Hepatic stellate cell (primary cell): ENCODE measurements at places on chromosomes 4 and X.

DNA sequence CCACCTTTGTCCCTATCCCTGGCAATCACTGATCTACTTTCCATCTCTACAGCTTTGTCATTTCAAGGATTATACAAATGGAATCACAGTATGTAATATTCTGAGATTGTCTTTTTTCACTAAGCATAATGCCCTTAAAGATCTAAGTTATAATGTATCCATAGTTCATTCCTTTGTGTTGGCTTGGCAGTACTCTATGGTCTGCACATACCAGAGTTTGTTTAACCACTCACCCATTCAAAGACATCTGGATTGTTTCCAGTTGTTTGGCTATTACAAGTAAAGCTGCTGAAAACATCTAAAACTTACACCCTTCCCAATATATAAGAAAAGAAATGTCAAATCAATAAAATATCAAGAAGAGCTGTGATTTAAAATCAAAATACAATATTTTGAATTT, 26.0 kb upstream of the AWAT1 start:
- no peak for DNase-seq

DNA sequence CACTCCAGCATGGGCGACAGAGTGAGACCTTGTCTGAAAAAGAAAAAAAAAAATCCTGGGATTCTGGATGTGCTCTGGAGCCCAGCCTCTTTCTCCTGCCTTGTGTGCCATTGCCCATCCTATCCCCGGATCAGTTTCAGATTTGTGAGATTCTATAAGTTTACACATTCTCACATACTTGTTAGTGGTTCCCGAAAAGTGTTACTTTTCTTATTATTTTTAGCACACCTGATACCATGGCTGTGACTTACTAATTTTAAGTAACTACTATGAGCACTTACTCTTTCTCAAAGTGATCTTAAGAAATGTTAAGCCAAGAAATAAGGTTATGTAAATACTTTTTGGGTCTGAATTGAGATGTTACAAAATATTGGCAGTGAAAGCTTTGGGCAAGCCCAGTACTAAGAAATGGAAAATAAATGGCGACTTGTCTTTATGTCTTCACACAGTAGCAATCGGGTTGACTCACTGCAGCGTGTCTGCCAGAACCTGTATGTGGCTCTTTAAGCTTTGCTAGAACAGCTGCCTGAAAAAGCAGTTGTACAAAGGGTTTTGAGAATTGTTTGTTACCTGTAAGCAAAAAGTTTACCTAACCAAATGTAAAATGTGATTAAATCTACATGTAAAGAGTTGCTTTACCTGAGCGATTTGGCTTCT, 118.7 kb downstream of the KLHL8 start:
- DNase-seq = no peak

- no peak for DNase-seq
Measured at GRCh38 chr4:167218022-167218608, 16.2 kb downstream of the SPOCK3 start.

DNA sequence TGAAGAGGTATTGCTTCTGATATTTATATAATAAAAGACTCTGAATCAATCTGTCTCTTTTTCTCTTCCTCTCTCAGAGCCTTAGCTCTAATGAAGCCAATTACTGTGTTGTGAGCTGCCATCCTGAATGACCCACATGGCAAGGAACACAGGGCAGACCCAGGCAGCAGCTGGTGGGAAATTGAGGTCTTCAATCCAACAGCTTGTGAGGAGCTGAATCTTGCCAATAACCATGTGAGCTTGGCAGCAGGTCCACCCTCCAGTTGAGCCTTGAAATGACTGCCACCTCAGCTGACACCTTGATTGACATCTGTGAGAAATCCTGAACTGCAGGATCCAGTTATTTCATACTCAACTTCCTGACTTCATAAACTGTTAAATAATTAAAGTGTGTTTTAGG, 149.4 kb downstream of the NDST4 start:
- no peak for DNase-seq

DNA sequence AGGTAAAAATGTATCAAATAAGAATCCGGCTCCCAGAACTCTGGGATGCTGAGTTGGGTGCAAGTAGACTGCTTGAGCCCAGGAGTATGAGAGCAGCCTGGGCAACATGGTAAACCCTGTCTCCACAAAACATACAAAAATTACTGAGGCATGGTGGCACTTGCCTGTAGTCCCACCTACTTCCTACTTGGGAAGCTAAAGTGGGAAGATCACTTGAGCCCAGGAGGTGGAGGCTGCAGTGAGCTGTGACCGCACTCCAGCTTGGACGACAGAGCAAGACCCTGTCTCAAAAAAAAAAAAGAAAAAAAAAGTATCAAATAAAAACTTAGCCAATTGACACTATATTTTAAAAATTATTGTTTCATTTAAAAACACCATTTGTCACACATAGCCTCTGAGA, 84.4 kb downstream of the FBXW7 start:
- DNase-seq = no peak

DNA sequence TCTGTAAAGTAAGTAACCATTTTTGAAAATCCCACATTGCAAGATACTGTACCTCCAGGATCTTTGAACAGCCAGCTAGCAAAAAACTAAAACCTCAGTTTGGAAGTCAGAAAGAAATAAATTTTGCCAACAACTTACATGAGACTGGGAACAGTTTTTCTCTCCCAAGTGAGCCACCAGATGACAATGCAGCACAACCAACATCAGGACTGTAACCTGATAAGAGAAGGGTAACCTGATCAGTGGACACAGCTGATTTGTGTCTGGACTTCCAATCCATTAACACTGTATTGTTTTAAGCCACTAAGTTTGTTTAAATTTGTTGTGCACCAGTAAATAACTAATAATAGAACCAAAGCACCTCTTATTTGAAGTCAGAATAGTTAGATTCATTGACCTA, 923.3 kb downstream of the FAT4 start:
- no peak for DNase-seq

DNA sequence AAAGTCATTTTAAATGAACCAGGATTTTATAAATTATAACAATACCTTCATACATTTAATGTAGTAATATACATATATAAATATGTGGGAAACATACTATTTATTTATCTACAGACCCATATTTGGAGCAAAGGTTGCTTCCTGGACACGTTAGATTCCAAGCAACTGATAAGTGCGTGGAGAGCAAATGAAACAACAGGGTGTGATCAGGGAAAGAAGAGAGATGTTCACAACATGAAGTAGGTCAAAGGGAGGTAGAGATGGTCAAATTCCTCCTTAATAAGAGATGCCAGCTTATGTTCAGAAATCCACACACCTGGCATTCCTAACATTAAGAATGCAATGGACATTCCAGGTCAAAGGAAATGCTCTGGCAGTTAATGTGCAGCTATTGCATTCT, 53.1 kb upstream of the HPGD start:
- no peak for DNase-seq

GRCh38 chrX:108299101-108299591, 139.1 kb downstream of the COL4A6 start:
- DNase-seq = no peak

DNA sequence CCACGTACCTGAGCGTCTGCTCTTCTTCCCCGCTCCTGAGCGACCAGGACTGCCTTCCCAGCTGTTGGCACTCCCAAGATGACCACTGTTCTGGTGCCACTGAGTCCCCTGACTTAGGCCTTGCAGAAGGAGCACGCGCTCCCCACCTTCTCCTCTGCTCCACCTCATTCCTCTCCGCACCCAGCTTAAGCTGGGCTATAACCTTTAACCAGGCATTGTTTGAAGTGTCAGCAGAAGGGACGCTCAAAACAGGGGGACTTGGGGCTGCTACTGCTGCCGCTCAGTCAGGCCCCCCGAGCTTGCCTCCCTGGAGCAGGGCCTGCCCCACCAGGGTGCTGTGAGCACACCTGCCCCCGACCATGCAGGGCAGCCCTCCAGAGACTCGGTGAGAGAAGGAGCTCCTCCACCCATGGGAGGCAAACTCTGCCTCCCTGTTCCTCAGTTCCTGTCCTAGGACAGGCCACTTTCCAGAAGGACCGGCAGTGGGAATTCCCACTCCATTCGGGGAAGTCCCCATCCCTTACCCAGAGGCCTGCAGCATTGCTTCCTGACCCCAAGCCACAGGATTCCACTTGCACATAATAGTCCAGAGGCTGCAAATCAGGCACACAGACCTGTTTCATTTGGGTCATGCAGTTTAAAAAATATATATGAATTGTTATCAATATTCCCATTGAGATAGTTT, 99.7 kb upstream of the ENPP6 start:
- DNase-seq = no peak

DNA sequence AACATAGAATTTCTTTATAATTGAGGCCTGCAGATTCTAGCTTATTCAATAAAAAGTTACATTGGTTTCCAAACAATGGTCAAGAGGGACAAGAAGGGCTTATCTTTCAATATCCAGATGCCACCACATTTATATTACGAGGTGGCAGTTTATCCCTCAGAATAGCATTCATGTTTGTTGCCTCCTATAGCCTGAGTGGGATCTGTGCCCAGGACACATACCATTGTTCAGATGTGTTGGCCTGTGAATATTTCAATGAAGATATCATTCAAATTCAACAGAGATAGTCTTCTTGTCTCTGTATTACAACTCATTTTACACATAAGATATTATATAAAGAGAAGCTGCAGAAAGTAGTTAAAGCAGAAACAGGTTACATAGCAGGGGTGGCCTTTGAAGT, 20.5 kb downstream of the GLRB start:
- no peak for DNase-seq

GRCh38 chr4:77818602-77819403, at the start of gene CNOT6L:
Gene CNOT6L, minus strand, starts transcription at chr4:77819368. Its CDS starts 60 bp downstream, at chr4:77819308.
- peak; percentile 46 for DNase-seq

- no peak for DNase-seq
Measured at GRCh38 chr4:142211444-142211843, 575.1 kb downstream of the IL15 start.

- DNase-seq = no peak
Measured at GRCh38 chrX:133933316-133933715, 52.1 kb downstream of the GPC3 start.

- no peak for DNase-seq
Measured at GRCh38 chrX:19389227-19389845, 45.6 kb downstream of the PDHA1 start.

GRCh38 chr4:6391852-6392188, 80.6 kb downstream of the PPP2R2C start:
- no peak for DNase-seq

DNA sequence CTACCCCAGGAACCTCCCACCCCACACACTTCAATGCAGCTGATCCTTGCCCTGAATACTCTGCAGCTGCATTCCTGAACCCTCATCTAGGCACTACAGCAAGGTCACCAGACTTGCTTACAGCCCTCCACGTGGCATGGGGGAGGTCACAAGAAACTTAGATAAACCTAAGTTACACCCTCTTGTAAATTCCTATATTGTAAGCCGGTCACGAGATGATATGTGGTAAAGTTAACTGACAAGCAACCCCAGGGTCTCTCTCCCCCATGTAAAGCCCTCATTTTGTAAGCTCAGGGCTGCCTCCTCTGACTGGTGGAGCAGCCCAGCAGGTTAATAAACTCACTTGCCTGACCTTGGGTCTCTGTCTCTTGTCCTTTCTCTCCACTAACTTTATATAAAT, 570.7 kb downstream of the PCDH7 start:
- no peak for DNase-seq

GRCh38 chr4:174283507-174284471, at the start of the genes CEP44 and FBXO8:
Gene CEP44, plus strand, starts transcription at chr4:174283911. Its CDS starts 15,211 bp downstream, at chr4:174299122.
Gene FBXO8, minus strand, starts transcription at chr4:174283667. Its CDS starts 20,575 bp downstream, at chr4:174263092.
- peak; percentile 67 for DNase-seq

DNA sequence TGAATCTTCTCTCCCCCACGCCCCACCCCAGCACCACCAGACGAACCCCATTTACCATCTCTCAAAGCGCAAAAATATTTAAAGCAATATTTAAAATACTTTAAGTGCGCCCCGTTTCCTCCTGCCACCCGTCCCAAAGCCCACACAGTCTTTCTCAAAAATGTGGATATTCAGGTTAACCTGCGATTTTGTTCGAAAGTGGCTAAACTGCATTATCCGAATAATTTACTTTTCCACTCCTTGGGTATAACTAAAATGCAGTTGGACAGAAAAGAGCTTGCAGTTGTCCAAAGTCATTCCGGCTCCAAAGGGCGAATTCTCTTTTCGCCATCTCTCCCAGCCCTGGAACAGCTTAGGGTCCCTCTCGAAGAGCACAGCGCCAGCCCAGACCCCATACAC, 662 bp downstream of the SMIM43 start:
- DNase-seq = no peak

DNA sequence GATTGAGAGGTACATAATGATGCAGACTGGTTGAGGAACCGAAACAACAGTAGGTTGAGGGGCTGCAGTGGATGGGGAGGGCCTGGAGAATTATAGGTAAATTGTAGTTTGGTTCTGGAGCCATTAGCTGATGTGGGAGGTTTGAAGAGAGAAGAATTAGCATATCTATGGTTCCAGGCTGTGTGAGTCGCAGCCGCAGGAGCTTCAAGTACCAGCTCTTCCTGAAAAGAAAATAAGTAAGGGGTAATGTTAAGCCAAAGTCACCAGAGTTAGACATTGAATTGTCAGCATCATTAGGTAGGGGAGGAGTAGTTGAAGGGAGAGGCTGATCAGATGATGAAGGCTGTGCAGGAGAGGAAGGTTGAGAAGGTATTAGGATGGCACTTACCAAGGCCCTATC, 29.5 kb downstream of the PF4 start:
- no peak for DNase-seq

GRCh38 chrX:26925088-26925487, 538.1 kb downstream of the PPP4R3C start:
- DNase-seq = no peak

GRCh38 chr4:127965803-127966175, 583 bp downstream of the ABHD18 start:
- peak; percentile 23 for DNase-seq

DNA sequence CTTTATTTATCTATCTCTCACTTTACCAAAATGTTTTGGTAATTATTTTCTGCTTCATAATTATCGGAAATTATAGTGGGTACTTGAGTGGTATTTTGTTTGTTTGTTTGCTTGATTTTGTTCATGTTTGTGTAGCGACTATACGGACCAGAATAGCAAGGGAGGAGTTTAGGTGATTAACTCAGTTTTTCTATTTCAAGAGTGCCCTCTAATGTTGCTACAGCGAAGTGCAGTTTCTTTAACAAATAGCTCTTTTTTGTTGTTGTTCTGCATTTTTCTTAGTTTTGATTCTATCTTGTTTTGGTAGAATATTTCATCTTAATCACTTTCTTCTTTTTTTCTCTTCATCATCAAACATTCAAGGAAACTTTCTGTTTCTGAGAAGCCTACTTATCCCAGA, 40.8 kb upstream of the QRFPR start:
- DNase-seq = no peak

GRCh38 chr4:2686379-2687265, 69.5 kb downstream of the TNIP2 start:
- DNase-seq = no peak

- peak; percentile 32 for DNase-seq
Measured at GRCh38 chrX:16869393-16870094, 618 bp downstream of the RBBP7 start.

GRCh38 chr4:160880180-160880579, 1283.6 kb downstream of the FSTL5 start:
- no peak for DNase-seq
